Mesothelial cell of epicardium (in vitro differentiated cells): ENCODE measurements at places on chromosomes 6 and 20. TPM values are rescaled to one million over a fixed set of nuclear protein-coding genes. Genes with fewer than 3 reads are reported as not detected.

- no peak for DNase-seq
Measured at GRCh38 chr6:73779943-73780342, 83.9 kb downstream of the CD109 start.

BHLHE23 gene
- total RNA-seq = not detected in 3 replicates

- no peak for DNase-seq
Measured at GRCh38 chr20:45038745-45039474, 62.0 kb downstream of the KCNS1 start.

ITPR3 gene
- 6.3 to 6.4 TPM (median 6.4 TPM) in 3 replicates for total RNA-seq

MROH8 gene
- 4.9 to 6.4 TPM (median 6.3 TPM) in 3 replicates for total RNA-seq
